ENCODE measurements at places on chromosomes 3 and 15. TPM values are rescaled to one million over a fixed set of nuclear protein-coding genes. Genes with fewer than 3 reads are reported as not detected.

DNA sequence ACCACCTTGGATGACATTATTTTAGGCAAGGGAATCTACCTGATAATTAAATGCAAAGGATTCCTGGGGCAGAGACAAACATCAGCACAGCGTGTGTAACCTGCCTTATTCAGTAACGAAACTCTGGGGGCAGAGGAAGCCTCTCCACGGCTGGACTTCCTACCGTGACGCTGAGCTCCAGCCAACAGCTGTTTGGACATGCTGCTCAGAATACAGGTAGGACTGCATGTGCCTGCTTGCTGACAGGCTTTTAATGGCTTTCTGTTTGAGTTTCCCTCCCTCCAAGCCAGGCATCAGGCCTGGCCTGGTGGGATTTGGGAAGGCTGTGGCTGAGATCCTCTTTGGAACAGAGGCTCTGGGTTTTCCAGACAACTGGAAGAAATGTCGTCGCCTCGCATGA is 150.6 kb downstream of the ADAMTS17 start:
- no peak for DNase-seq

DNA sequence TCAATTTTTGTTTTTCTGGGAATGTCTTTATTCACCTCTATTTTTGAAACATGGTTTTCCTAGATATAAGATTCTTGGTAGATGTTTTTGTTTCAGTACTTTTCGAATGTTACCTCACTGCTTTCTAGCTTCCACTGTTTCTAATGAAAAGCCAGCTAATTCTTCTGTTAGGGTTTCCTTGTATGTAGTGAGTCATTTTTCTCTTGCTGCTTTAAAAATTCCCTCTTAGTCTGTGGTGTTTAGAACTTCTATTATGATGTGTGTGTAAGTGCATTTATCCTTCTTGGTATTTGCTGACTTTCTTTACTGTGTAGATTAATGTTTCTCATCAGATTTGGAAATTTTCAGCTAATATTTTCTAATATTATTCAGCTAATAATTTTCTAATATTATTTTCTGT is 151.1 kb upstream of the OSTN start:
- no peak for DNase-seq

- DNase-seq, result no peak
These were observed 27.7 kb downstream of the ACKR4 start for GRCh38 chr3:132624790-132625189.

DNA sequence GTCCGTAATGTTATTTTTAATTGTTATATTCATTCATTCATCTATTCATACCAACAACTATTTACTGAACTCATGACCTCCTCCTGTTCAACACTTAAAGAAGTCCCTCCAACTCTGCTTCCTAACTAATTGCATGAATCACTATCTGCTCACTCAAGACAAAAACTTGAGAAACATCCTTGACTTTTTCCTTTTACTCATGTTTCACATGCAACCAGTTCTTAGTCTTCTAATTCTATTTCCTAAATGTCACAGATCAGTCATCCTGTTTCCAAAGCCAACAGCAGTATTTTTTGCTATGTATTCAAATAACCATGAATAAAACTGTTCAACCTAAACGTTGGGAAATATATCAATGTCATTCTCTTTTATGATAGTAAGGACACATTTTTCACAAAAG is 124.6 kb upstream of the GBE1 start:
- DNase-seq, result no peak

Gene GATA2
- 17.7 TPM for total RNA-seq

GRCh38 chr3:146839727-146840375 is 234.7 kb upstream of the PLSCR5 start:
- no peak for DNase-seq

GRCh38 chr3:30475038-30475808 is 131.2 kb upstream of the TGFBR2 start:
- DNase-seq, result no peak

- DNase-seq, result no peak
These were observed 38.4 kb upstream of the SLC6A11 start for GRCh38 chr3:10777627-10778026.

Gene SLC22A13
- total RNA-seq, result 0.07 TPM

Gene GPR62
- total RNA-seq, result 0.42 TPM

GRCh38 chr3:59084583-59084982 is 34.8 kb upstream of the CFAP20DC start:
- DNase-seq, result no peak

GRCh38 chr15:33910741-33911140 is 57.6 kb upstream of the CHRM5 start:
- no peak for DNase-seq

Gene PHLDB2
- 27.2 TPM for total RNA-seq

All from cardiac muscle cell (in vitro differentiated cells and primary cell).